ENCODE measurements at places on chromosomes 1 and 21.

- peak; percentile 32 for DNase-seq
Measured at GRCh38 chr1:16978567-16979474, 1.6 kb downstream of the MFAP2 start.

GRCh38 chr1:3516911-3517675, 62.6 kb downstream of the ARHGEF16 start:
- peak; percentile 65 for DNase-seq

- DNase-seq, result peak; percentile 18
Measured at GRCh38 chr1:67060811-67061218, 6.9 kb upstream of the SLC35D1 start.

DNA sequence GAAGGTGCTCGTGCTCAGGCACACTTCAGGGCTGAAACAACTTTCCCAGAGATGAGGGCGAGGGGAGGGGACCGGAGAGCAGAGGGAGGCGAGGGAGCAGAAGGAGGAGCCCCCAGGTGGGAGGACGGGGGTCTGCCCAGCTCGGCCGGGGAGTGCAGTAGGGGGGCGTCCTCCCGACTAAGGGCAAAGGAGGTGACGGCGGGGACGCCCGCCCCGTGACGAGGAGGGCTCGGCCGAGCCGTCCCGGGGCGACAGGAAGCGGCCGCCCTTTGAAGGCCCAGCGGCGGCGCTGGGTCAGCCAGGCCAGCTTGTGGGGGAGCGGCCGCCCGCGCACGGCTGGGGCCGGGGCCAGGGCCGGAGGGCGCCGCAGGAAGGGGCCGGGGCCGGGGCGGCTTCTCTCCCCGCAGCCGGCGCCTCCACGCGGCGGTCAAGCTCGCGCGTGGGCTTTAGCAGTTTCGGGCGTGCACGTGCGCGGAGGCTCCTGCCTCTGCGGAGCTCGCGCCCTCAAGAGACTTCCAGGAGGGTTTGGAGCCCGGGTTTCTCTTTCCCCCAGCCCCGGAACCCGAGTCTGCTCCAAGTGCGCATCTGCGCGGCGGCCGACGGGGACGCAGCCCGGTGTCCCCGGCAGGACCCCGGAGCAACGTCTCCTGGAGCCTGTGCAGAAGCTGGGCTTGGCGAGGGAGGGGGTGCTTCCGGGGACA, 100.8 kb upstream of the SLC45A1 start:
- peak; percentile 24 for DNase-seq
